GM18507 (cell line): ENCODE measurements at places on chromosomes 12 and 14.

DNA sequence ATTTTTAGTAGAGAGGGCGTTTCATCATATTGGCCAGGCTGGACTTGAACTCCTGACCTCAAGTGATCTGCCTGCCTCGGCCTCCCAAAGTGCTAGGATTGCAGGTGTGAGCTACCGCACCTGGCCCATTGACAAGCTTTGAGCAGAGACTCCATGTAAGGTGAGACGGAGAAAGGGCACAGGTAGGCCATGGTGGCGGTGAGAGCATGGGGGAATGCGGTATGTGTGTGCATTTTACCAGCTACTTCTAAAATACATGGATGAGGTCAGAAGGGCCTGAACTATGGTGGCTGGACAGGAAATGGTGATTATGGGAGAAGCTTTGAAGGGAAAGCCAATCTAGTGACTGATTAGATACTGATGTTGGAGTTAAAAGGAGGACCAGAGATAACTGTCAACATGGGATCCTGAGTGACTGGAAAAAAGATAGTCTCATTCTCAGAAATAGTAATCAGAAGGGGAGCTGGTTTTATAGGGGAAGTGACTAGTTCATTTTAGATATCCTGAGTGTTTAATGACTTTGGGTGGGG lies 21.9 kb upstream of the PTPRB start:
- DNase-seq, result no peak

GRCh38 chr12:49264466-49264872 lies 413 bp upstream of the TUBA1C start:
- DNase-seq, result peak; percentile 18

DNA sequence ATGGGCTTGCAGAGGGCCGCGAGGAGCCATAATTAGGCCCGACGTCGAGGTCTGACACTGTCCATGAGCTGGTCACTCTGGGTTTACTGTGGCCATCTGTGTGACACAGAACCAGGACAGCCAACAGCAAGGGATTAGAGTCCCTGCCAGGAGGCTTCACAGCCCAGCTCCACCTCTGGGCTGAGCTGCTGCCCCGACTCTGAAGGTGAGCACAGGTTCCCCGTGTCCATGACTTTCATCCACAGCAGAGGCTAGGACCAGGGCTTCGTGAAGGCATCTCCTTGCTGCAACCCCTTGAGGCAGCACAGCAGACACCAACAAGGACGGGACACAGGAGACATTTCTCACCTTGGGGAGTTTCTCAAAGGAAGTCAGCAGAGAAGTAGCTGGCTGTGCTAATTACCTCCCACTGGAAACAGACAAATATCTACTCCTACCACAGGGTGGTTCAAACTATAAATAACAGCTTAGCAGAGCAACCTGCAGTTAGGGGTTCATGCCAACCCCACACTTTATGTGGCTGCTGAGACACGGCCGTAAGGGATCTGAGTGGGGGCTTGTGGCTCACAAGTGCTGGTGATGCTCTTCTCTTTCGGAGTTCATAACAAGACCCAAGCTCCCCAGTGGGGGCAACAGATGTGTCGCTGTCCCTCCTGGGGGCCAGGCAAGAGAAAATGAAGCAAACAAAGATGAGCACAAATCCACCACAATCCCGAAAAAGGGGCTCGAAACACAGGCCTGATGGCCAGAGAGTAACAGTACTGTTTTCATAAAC lies 29.2 kb downstream of the ZFYVE21 start:
- DNase-seq, result no peak

GRCh38 chr14:53011053-53011462 lies 60.2 kb upstream of the FERMT2 start:
- no peak for DNase-seq

DNA sequence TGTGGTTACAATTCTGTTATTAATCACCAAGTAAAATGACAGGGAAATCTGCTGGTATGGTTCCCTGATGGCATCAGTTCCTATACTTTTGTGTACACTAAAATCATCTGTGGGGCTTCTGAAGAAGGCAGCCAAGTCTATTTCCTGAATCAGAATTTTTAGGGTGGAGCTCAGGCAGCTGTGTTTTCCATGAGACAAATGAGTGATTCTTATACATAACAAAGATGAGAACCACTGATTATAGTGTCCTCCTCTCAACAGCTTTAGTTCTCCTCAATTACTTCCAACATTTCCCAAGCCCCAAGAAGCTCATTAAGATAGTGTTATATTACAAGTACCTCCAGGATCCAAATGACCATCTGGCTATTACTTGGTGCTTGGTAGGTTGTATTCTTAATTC lies 64.5 kb upstream of the USP44 start:
- no peak for DNase-seq

DNA sequence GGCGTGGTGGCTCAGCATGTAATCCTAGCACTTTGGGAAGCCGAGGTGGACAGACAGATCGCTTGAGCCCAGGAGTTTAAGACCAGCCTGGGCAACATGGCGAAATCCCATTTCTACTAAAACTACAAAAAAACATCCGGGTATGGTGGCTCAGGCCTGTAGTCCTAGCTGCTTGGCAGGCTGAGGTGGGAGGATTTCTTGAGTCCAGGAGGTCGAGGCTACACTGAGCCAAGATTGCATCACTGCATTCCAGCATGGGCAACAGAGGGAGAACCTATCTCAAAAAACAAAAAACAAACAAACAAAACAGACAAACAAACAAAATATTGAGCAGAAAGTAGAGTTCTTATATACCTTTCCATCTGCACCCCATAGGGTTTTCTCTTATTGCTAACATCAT lies 9.0 kb upstream of the SLC25A21 start:
- DNase-seq, result no peak

DNA sequence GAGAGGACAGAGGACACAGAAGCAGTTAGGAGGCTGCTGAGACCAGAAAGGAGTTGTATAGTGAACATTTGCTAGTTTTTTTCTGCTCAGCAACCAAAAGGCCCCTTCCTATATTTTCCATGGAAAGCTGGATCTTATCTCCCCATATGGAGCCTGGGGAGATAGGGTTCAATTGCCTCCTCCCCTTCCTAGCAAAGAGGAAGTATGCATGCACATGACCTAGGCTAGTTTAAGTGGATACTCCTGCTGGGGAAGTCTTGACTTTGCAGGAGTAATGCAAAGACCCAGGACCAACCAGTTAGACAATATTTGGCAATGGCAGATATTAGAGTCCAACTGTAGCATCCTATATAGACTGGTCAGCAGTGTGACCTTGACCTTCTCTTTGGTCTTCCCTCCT lies 15.1 kb downstream of the CHD8 start:
- no peak for DNase-seq

GRCh38 chr12:124036657-124037109 lies 63.7 kb downstream of the ZNF664 start:
- DNase-seq, result peak; percentile 22

DNA sequence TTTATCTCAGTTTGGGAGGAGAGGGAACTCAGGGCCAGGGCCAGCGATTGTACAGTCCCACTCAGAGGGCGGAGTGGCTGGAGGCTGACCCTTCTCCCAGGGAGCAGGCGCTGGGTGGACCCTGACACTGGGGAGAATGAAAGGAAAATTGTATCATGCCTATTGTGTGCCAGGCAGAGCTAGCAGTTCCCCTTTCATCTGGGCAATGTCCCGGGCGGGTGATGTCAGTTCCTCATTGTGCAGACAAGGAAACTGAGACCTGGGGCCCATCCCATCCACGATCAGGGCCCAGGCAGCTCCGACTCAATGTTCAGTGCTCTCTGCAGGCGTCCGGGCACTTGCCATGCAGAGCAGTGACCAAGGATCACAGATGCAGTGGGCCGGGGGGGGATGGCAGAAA lies 101.9 kb upstream of the RTL1 start:
- no peak for DNase-seq

DNA sequence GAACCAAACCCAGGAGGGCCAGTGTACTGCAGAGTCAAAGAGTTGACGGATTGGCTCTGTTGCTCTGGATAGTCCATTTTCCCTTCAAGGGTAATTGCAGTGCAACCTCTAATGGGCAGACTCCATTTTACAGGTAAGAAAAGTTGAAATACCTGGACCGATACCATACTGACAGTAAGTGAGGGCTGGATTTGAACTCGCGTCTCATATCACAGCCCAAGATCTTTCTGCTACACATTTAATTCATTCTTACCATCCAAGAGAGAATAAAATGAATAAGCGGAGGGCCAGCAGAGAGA lies 356 bp upstream of the ZC3H14 start:
- DNase-seq, result no peak

DNA sequence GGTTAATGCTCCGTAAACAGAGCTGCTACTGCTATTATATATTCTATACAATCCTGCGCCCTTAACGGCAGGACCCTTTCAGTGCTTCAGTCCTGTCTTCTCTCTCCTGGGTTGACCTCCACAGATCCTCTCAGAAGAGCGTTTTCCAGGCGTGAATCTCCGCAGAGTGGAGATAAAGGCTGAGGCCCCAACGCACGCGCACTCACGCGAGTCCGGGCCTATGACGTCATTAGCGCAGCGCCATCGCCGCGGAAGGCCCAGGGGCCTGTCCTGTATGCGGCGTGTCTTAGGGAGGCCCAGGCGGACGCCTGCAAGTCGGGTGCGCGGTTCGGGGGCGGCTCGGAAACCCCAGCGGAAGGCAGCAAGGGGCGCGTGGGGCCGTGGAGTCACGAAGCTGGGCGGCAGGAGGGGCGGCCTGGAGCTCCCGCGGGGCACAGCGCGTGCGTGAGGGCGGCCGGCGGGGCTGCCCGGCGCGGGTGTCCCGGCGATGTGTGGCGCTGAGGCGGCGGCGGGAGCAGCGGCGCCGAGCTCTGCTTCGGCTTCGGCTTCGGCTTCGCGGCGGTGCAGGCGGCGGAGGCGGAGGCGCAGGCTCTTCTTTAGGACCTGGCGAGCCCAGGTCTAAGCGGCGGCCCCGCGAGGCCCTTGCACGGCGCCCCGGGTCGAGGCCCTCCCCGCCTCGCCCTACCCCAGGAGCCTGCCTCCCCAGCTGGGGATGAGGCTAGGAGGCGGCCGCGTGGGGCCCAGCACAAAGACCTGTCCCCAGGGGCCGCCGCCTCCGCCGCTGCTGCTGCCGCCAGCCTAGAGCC lies at the start of gene MAPKAPK5:
Gene MAPKAPK5 (plus strand): TSS at position 479 of the 806 bp plus-strand sequence. CDS start 506 bp downstream, outside the sequence.
- peak; percentile 98 for DNase-seq

DNA sequence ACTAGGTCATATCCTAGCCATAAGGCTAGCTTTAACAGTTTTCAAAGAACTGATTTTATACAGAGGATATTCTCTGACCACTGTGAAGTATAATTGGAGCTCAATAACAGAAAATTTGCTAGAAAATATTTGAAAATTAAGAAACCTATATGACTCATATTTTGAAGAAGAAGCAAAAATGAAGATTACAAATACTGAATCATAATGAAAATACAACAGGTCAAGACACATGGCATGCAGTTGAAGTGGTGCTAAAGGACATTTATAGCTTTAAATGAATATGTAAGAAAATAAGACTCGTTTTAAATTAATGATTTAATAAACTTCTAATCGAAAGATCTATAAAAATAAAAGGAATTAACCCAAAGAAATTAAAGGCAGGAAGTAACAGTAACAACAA lies 1234.6 kb downstream of the SLC16A7 start:
- no peak for DNase-seq

- no peak for DNase-seq
Observed at GRCh38 chr12:68453876-68454275, 121.7 kb upstream of the MDM1 start.

DNA sequence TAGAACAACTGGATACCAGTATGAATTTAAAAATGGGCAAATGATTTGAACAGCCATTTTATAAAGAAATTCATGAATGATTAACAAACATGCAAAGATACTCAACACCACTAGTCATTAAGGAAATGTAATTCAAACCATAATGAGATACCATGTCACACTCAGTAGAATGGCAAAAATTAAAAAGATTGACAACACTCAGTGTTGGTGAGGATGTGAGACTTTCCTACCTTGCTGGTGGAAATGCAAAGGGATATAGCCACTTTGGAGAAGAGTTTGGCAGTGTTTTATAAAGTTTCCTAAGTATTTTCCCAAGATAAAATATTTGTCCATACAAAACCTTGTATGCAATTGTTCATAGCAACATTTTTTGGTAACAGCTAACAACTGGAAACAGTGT lies 6.0 kb upstream of the CHST11 start:
- no peak for DNase-seq

- DNase-seq, result no peak
Observed at GRCh38 chr14:87940382-87940781, 52.6 kb downstream of the GALC start.

DNA sequence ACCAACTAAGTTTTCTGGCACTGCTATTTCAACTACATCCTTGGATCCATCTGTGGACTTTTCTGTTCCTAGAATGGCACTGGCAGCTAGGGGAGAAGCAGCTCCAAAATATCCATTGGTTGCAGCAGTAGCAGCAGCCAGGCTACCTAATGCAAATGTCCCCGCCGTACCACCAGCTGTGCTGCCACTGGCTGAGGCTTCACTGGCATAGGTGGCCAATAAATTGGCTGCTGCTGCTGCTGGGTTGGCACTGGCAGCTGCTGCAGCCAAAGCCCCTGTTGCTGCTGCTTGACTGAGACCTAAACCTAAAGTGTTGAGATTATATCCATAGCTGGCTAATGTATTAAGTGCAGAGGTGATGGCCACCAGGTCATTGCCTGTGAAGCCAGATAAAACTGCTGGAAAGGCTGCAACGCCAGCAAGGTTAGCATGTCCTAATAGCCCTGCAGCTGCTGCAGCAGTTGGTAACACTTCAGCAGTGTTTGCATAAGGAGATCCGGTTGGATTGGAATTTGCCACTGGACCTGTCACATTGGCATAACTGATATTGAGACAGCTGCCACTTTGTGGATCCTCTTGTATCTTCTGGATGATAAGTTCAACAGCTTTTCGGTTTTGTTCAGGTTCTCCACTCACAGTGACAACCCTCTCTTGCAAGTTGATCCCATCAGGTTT lies 149.5 kb downstream of the NOVA1 start:
- no peak for DNase-seq

GRCh38 chr14:68109132-68109900 lies 289.7 kb downstream of the RAD51B start:
- no peak for DNase-seq

DNA sequence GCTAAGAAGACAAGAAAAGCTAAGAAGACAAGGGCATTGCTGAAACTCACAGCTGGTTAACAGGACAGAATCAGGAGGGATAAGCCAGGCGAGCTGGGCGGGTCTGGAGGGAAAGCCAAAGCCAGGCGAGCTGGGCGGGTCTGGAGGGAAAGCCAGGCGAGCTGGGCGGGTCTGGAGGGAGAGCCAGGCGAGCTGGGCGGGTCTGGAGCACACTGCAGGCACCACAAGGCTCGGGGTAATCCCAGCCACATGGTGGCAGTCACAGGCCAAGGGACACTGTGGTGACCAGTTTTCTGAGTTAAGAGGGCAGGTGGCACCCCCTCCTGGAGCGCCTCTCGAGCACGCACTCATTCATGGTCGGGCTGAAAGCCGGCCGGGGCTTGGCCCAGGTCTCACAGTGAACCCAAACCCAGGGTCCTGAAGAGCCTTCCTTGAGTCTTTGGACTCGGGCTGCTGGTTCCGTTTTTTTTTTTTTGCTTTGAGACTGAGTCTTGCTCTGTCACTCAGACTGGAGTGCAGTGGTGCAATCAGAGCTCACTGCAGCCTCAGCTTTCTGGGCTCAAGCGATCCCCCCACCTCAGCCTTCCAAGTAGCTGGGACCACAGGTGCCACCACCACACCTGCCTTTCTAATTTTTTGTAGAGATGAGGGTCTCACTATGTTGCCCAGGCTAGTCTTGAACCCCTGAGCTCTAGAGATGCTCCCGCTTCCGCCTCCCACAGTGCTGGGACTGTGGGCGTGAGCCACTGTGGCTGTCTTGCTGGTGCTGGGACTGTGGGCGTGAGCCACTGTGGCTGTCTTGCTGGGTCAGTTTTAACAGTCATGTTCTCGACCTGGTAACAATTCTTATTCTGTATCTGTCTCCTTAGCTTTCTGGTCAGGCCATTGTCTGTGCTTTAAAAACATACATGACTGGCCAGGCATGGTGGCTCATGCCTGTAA lies 40.2 kb downstream of the HSP90AA1 start:
- DNase-seq, result no peak

- no peak for DNase-seq
Observed at GRCh38 chr12:30814295-30814655, 59.5 kb upstream of the CAPRIN2 start.
